ENCODE measurements at places on chromosomes 4 and X.

DNA sequence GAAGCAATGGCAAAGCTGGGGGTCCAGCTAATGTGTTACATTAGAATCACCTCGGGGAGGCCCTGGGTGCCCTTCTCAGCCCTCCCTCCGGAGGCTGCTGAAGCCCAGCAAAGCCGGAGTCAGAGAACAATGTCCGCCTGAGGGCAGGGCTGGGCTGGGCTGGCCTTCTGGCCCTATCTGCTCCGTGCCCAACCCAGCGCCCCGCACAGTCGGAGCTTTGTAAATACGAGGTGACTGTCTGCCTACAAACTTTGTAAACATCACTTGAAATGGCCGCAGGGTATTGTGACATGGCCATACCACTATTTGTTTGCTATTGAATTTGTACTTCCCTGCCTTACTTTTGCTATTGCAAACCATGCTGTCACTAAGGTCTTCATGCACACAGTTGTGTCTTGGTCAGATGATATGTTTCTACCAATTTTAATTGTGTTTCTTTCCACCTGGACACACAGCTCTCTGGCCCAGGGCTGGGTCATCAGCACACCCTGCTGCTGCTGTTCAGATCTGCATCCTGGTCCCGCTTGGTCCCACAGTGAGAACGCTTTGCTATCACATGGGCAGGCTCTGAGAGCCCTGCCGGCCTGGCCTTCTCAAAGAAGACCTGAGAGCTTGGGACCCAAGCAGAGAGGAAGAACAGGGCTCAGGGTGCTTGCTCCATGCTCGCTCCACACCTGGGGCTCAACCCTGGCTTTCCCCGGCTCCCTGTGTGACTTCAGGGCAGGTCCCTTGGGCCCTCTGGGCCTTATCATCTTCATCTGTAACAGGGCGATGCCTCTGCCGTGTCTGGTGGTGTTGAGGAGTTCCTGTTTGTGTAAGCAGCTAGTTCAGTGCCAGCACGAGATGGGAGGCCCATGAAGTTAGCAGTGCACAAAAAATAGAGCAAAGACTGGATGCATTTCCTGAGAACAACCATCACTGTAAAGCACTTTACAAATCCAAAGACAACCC, 2.3 kb downstream of the S100P start:
- peak; percentile 72 for DNase-seq

DNA sequence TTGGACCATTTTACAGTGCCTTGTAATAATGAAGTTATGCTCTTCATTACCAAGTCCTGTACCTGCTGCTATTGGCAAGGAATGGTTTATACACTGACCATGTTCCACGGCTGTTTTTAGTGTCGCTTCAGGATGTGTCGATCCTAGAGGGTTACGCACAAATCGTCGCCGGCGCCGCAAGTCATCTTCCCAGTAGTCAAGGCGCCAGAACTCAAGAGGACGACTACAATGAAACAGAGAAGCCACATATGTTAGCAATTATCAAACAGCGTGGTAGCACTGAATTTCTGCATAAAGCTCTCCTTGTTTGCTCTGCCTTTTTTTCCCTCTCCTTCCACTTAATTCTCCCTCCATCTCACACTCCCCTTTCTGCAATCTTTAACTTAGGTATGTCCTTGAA, 17.0 kb downstream of the MAB21L2 start:
- DNase-seq, result no peak

GRCh38 chr4:107824350-107825071, at the start of gene SGMS2:
Gene SGMS2, plus strand, starts transcription at chr4:107824932. Its CDS starts 70,622 bp downstream, at chr4:107895554.
- peak; percentile 43 for DNase-seq

- DNase-seq, result no peak
Observed at GRCh38 chr4:126338548-126338947, 1023.8 kb downstream of the FAT4 start.

- no peak for DNase-seq
Observed at GRCh38 chrX:11066812-11067211, 44.3 kb upstream of the HCCS start.

- DNase-seq, result no peak
Observed at GRCh38 chrX:112636951-112637581, 42.7 kb downstream of the LHFPL1 start.

DNA sequence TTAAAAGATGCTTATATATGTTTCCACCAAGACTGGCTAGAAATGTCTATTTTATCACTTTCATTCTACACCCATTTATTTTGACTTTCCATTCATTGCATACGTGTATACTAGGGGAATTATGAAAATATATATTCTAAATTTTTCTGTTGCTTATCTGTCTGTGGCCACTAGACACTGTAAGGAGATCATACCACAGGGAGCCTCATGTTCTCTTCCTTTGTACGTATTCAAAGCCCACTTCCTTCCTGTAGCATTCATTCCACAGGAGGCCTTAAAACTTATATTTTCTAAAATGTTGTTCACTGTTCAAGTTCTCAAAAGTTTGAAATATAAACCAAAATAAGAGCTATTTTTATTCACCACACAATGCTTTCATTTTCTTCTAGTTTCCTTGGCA, 1848.9 kb upstream of the TENM3 start:
- DNase-seq, result no peak

DNA sequence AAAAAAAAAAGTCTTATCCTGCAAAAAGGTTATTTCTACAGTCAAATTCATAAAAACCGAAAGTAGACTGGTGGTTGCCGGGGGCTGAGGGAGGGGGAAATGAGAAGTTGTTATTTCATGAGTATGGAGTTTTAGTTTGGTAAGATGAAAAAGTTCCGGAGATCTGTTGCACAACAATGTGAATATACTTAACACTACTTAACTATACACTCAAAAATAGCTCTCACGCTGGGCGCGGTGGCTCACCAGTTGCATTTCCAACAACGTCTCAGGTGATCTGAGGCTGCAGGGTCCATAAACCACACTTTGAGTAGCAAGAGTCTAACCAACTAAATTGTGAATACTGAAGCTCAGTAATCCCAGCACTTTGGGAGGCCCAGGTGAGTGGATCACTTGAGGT, 52.4 kb downstream of the ANOS1 start:
- no peak for DNase-seq

DNA sequence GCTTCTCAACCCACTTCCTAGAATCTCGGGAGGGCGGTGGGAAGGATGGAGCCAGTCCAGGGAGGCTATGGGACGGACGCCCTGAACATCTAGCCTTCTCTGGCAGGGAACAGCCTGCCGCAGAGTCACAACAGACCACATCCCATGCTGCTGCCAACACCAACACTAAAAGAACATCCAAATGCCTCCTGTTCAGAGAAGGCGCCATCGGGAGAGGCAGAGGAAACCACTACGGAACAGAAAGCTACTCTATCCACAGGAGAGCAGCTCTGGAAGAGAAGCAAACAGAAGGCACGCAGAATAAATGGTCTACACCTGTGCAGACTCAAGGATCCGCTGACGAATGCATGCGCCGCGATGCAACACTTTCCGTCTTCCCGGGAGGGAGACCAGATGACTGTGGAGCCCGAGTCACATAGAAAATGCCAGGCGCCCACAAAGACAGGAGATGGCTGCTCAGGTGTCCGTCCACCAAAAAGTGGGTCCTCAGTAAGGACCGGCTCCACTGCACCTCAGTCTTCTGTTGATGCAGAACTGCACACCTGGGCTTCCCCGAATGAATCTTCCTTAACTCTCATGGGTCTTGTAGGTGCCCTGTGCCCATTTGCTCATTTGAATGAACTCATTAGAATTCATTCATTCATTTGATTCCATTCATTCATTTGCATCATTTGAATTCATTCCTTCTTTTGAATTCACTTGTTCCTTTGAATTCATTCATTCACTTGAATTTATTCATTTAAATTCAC, 217.5 kb downstream of the DHRSX start:
- DNase-seq, result no peak

DNA sequence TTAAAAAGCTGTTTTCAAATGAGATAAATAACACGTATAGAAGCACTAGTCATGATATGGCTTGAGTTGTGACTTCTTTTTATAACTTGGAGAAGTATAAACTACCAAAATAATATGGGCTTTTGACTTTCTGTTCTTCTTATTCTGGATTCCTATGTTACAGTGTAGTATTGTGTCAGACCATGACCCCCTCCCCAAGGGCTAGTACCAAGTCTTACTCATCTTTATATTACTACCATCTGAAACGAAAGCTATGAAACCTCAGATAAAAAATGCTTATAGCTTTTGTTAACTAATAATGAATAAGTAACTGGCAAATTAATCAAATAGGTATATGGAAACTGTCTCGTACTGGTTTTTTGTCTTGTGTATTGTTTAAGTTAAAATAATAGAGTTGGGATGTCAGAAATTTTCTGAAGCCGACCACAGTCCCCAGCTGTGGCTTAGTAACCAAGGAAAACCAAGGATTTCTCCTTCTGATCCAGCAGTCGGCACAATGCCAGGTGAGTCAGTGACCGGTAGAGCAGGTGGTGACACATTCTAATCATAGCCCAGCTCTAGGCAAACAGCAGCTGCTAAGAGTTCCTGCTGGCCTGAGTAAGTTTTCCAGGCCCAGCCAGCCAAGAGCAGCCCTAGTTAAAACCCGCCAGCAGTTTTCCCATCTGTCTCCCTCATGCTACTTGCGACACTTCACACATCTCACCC, 163.3 kb upstream of the PRDX4 start:
- no peak for DNase-seq

- no peak for DNase-seq
Observed at GRCh38 chr4:73673286-73673685, 53.0 kb upstream of the RASSF6 start.

- DNase-seq, result no peak
Observed at GRCh38 chr4:9804918-9805317, 23.5 kb downstream of the DRD5 start.

DNA sequence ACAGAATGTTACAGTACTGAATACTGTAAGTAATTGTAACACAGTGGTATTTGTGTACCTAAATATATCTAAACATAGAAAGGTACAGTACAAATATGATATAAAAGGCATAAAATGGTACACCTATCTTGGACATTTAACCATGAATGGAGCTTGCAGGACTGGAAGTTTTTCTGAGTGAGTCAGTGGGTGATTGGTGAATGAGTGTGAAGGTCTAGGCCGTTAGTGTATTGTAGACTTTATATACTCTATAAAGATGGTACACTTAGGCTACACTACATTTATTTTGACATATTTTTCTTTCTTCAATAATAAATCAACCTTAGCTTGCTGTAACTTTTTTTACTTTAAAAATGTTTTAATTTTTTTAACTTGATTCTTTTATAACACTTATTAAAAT, 422.5 kb upstream of the FSTL5 start:
- no peak for DNase-seq

DNA sequence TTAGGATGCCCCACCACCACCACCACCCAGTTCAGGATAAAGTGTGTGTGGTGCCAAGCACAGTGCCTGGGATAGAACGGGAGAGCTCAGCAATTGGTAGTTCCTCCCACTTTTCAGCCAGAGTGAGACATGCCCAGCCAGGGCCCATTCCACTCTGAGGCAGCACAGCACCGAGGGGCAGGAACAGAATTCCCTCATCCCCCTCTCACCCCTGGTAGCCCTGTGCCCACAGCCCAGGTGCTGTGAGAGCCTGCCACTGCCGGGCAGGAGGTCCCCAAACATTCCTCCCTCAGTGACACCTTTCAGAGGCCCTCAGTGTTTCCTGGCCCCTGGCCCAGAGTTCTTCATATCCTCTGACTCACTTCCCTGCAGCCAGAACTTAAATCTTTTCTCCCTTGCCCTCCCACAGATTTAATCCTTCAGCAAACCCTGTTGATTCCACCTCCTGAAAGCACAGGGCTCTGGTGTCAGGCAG, 8.1 kb downstream of the RIPPLY1 start:
- DNase-seq, result no peak

- no peak for DNase-seq
Observed at GRCh38 chr4:110137829-110138228, 60.6 kb downstream of the ELOVL6 start.

- no peak for DNase-seq
Observed at GRCh38 chrX:130418740-130419139, 17.0 kb downstream of the RBMX2 start.

DNA sequence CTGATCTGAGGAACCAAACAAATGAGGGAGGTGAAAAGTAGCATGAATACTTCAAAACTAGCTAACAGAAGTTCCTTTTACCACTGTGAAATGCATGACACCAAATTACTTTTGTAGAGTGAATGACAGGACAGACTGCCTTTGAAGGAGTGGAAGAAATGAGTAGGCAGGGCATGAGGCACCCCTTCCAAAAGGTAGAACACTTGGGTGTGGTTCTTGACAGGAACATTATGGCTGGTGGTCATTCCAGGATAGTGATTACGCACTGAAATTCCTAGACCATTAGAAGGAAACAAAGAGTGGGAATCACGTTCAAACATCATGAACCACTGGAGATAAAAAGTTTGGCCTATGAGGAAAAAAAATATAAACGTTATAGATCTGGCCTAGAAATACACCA, 4.9 kb downstream of the HUWE1 start:
- DNase-seq, result no peak

DNA sequence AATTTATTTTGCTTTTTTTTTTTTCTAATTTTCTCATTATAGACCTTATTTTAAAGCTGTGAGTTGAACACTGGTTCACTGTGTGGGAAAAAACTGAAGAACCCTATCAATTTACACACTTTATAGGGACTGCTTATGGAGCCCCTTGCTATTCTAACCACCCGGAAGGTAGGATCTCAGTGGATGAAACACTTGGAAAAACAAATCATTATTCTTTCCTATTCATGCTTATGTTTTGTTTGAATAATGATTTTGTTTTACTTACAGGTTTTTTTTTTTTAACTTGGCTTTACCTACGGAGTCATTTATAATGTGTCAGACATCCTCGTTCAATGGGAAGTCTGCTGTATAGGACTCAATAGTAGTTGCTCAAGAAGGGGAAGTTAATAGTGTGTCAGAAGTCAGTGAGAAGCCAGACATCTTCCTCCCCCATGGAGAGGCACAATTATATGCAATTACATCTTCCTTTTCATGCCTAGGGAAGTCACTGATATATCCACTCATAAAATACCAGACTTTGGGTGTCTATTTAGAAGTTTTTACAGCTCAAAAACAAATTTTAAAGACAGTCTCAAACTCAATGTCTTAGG, 113.2 kb downstream of the ARSF start:
- no peak for DNase-seq

DNA sequence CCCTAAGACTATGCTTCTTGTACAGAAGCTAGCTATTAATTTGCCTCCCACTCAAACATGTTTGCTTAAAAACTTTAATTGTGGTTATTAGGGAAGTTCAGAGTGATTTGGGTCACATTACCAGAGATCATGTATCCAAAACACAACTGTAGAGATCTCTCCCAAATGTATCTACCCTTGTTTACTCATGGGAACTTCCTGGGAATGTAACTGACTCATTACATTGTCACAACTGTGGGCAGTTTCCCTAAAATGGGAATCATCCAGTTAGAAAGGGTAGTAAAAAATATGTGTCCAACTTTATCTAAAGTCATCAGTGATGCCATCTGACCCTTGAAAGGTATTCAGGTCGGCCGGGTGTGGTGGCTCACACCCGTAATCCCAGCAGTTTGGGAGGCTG, 40.3 kb upstream of the GLRA3 start:
- no peak for DNase-seq
